EL (cell line): ENCODE measurements at places on chromosomes 3 and 15.

DNA sequence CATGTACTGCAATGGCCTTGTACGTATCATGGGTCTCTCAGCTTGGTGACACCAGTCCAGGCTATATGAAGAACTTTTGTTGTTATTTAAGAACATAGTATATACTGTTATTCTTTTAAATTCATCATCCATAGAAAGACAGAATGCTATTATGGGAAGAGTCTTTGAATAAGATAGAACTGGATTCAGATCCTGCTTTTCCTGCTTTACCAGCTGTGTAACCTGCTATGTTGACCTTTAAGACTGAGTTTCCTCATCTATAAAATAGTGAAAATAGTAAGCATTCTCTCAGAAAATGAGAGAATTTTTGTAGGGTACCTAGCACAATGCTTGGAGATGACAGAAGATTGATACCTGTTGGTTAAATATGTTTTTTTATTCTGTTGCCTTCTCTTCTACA, 204.1 kb upstream of the TBL1XR1 start:
- no peak for DNase-seq

GRCh38 chr3:59836531-59836930, 786.7 kb upstream of the CFAP20DC start:
- no peak for DNase-seq

- no peak for DNase-seq
Measured at GRCh38 chr15:99296386-99296785, 45.1 kb downstream of the LRRC28 start.

DNA sequence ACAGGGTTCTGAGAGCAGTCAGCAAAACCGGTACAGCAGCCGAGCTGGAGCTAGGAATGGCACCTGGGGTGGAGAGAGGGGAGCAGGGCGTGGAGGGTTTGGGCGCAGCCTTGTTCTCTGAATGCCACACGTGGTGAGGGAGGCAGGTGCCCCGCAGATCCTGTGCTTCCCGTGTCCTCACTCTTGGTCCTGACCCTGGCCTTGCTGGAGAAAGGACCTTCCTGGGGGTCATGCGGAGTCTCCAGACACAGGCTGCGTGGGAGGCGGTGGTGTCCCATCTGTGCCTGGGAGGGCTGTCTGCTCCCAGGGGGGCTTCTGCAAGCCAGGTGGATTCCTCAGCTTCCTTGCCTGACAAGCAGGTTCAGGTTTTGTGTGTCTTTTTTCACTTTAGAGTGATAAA, 244.7 kb upstream of the LYSMD4 start:
- no peak for DNase-seq

DNA sequence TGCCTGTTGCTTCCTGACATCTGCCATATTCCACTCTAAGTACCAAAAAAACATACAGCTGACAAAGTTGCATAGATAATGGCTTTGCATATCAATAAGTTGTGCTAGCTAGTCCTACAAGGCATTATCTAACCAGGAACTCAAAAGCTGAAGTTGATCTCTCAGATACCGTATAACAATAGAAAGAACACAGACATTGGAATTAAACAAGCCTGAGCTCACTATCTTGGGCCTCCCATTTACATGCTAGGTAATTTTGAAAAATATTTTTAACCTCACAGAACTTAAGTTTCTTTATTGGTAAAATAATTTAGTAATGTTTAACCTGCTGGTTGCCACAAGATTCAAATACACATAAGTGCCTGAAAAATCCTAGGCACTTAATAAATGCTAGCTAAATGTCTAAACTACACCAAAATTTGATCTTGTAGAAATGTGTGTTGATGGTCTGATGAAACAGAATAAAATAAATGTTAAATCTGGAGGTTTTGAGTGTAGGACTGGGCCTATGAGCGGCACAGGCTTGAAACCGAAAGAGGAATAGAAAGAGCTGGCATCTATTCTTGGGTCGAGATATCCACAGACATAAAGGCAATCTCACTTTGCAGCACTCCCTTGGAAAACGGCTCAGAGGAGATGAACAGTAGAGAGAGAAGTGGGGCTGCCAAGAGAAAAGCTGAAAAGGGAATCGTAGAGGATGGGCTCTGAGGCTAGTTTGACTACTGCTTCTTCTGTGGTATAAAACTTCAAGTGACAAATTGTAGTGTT, 29.9 kb upstream of the TTC14 start:
- DNase-seq: peak; percentile 2

DNA sequence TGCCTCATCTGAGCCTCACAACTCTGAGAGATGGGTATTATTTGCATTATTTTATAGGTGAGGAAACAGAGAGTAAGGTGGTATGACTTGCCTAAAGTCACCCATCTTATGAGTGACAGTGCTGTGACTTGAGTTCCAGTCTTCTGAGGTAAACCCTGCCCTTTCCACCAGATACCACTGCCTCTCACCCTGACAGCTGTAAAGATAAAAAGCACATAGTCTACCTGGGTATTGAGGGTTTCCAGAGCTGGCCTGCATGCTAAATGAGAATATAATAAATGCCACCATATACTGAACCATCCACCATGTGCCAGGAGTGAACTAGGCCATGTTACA, 25.6 kb downstream of the RASGRP1 start:
- DNase-seq: no peak

DNA sequence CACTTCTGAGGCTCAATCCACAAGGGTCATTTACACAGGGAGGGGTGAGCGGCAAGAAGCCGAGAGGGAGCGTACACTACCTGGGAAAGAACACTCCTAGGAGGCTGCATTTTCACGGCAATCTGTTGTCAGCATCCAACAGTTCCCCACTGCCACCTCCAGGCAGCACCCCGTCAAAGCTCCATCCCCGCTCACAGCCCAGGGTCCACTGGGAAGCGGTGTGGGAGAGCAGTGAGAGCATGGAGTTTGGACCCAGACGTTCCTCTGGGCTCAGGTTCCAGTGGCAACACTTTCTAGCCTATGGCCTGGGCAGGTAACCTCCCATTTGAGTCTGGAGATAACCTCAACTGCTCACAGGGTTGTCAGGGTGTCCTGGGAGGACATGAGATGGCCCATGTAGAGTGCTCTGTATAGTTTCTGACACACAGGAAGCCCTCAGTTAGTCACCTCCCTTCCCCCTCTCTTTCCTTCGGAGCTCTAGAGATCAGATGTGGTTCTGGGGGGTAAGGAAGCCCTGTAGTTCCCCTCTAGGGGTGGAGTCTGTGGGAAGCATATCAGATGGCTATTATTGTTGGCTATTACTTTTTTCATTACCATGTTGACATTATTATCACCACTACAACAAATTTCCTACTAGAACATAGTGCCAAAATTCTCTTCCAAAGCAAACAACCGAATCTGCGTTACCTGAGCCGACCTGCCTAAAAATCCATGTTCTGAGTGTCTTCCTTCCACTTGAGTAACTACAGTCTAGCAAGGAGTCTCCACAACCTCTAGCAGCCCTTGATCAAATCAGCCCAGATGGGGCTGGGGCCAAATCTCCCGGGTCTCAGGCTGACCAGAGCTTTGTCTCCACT, 29.1 kb downstream of the RUVBL1 start:
- DNase-seq: peak; percentile 52

DNA sequence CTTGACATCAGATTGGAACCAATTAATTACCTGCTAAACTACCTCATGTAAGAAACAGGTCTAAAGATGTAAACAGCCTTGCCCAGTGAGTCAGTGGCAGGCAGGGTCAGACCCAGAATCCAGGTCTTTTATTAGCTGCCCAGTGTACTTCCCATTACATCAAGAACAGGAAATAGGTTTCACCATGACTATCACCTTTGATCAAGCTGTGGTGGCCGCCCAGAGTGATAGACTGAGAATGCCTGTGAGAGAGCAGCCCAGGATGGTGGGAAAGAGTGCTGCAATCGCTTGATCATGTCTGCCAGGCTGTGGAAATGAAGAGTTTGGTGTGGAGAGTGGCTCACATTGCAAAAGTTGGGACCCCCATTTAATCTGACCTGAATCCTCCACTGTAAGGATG, 61.3 kb upstream of the PIAS1 start:
- no peak for DNase-seq

GRCh38 chr3:16304061-16305010, 39.3 kb downstream of the OXNAD1 start:
- DNase-seq: no peak

GRCh38 chr3:190175490-190175889, 54.8 kb upstream of the P3H2 start:
- peak; percentile 49 for DNase-seq

- DNase-seq: no peak
Measured at GRCh38 chr3:52615166-52615565, 70.5 kb downstream of the PBRM1 start.

DNA sequence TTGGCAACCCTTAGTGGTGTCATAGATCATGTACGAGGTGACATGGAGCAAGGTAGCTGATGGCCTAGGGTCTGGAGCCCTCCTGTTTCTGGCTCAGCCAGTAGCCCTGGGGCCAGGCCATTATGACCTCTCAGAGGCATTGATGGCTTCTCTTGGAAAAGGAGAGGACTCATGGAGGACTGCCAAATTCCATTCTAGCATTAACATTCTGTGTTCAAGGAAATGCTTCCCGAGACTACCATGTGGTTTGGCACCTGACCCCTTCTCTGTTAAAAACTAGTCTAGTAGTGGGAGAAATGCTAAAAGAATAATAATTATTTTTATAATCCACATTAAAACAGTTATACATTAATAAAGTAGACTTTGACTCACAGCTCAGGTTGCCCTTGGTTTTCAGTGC, 40.2 kb upstream of the ADAMTSL3 start:
- DNase-seq: no peak

DNA sequence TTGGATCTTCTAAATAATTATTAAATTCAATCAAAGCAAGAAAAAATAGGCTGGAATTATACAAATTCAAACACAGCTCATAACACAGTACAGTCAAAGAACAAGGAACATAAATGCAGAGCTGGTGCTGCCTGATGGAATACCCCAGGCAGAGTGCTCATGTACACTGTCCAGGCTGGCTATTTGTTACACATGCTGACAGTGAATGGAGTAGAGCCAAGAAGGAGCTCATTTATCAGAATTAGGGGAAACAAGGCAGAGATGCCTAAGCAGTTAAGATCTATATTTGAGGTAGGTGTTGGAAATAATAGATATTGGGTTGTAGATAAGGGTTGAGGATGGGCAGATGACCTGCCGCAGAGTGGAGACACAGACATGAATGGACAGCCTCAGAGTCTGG, 788.2 kb upstream of the ARPP21 start:
- DNase-seq: no peak
